ENCODE measurements at places on chromosomes 7 and 10.

DNA sequence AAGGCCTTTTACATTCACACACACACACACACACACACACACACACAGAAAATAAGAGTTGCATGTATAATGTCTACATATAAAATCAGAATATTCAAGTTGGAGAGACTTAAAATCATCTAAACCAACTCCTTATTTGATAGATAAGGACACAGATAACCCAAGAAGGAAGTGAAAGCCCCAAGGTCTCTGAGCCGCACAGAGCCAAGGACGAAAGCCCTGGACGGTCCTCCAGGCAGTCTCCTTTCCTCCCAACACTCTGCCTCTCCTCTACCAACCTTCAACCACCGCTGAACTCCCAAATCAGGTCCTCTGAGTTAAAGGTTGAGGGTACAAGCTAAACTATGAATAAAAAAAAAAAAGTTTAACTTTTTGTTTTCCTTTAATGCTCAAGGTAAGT is 28.2 kb downstream of the UBE2H start:
- no peak for DNase-seq

DNA sequence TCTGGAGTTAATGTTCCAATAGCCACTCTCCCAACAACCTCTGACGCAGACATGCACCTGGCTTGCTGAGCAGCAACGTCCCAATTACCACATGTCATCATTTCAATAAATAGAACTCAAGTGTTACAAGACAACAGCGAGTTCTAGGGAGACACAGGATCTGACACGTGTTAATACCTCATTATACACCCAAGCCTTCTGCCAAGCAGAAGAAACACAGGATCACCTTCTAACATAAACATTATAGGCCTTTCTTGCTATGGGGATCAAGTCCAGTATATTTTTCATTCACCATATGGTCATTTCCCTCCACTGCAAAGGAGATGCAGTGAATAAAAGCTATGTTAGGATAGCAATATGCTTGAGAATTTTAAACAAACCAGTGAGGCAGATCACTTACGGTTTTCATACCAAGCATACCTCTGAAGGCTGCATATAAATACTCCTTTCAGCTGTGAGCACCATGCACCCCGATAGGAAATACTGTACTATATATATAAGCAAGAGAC is 74.2 kb downstream of the JAZF1 start:
- no peak for DNase-seq

DNA sequence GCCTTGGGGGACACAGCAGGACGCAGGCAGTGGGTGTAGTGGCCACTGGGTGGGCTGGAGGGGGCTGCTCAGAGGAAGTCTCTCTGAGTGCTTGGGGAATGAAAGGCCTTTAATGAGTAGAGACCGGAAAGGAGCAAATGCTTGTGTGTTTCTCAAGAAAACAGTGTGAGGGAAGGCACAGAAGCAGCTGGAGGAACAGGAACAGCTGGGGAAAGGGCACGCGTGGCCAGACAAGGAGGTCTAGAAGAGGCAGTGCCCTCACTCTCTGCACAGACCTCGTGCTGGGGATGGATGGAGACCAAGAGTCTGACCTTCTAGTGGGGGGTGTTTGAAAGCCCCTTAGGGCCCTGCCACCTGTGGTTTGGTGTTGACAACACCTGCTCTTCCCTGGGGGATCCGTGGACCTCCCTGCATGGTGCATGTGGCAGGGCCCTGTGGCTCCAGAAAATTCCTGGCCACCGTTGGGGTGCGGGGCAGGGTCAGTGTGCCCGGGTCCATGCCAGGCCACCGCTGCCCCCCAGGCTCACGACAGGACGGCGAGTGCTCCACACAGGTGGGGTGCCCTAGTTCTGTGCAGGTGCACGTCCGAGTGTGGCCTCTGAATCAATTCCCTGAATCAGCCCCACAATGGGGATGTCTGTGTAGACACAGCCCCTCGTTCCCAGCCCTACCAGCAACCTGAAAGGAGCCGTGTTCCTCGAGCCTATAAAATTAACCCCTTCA is 25.9 kb upstream of the FAM20C start:
- no peak for DNase-seq

- no peak for DNase-seq
Observed at GRCh38 chr10:76149602-76150138, 718.2 kb downstream of the LRMDA start.

DNA sequence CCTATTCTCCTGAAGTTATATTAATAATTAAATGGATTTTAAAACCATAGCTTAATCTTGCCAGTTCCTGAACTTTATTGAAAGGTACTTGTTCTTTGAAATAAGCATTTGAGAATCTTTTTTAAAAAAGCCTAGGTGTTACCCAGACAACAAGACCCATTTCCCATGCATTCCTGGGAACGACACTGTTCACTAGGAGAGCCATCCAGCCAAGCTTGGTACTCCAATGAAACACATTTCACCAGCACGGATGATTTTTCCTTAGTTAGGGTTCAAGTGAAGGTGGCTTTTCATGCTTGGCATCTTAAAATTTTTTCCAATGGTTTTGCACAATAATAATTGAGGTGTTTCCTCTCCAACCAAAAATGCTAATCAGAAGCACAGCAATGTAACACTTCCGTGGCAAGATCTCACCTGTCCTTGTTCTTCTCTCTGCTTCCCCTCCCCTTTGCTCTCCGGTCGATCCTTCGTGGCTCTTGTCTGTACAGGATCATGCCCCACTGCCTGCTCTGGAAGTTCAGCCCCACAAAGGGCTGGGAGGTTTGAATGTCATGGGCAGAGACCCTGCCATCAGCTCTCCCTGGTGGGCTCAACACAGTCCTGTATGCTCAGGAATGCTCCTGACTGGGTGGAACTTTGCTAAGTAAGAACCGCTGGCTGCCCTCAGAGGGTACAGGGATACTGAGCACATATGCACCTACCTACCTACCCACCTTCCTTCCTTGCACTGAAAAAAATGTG is 69.7 kb upstream of the AQP1 start:
- no peak for DNase-seq

DNA sequence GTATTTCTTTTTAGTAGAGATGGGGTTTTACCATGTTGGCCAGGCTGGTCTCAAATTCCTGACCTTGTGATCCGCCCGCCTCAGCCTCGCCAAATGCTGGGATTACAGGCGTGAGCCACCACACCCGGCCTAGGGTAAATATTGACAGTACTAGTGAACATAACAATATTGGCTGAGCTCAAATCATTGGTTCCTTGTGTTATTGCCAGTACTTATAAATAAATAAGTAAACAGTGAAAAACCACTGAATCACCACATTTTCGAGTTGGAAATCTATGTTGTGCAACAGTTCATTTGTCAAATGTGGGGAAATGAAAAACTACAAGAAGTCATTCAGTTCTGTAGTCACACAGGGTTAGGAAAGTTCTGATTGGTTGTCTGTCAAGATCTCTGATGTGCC is 15.8 kb downstream of the RPP30 start:
- no peak for DNase-seq

DNA sequence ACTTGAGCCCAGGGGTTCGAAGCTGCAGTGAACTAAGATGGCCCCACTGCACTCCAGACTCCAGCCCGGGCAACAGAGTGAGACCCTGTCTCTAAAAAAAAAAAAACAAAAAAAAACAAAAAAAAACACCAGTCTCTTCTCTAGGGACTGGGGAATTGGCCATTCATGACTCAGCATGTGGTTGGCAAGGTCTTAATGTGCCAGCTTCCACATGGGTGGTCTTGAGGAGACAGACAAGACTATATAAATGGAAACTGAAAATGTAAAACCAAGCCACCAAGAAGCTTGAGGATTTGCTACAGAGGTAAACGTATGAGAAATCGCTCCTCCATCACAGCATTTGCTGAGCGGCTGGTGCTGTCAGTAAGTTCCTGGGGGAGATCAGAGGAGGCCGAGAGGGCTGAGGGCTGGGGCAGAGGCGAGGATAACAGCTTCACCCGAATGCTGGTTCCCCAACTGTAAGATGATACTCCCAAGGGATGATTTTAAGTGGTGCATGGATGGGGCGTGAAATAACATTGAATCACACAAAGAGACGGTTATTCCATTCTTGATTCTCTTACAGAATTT is 128.7 kb downstream of the C10orf105 start:
- DNase-seq, result no peak

- no peak for DNase-seq
Observed at GRCh38 chr10:29329420-29329819, 40.5 kb downstream of the LYZL1 start.

DNA sequence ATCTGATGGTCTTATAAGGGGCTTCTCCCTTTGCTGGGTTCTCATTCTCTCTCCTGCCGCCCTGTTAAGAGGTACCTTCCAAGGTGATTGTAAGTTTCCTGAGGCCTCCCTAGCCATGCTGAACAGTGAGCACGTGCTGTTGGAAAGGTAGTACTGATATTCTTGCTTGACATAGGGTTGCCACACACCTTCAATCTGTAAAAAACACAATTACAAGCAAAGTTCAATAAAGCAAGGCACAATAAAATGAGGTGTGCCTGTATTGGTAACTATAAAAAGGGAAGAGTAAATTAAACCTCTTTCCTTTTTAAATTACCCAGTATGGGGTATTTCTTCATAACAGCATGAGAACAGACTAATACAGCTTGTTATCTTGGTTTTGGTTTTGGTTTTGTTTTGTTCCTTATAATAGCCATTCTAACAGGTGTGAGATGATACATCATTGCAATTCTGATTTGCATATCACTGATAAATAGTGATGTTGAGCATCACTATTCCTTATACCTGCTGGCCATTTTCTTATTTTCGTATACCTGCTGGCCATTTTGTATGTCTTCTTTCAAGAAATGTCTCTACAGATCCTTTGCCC is 164.9 kb upstream of the TRIM24 start:
- no peak for DNase-seq

DNA sequence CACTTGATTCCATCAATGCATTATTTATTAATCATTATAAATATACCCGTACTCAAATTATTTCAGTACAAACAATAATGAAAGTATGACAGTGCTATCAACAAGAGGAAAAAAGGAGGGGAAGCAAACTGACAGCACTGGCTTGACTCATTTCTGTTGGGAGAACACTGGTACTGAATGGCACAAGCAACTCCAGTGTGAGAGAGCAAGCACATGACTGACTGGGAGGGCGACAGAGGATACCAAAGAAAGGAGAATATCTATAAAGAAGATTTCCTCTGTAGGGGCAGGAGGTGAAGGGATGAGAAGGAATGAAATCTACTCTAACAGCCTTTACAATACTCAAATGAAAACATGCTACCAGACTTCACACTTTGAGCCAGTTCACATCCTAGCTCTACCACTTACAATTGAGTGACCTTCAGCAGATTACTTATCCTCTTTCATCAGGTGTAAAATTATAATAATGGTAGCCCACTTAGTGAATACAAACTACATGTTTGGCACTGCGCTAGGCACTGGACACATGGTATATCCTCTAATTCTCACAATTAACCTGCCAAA is 1.5 kb downstream of the USP54 start:
- no peak for DNase-seq

DNA sequence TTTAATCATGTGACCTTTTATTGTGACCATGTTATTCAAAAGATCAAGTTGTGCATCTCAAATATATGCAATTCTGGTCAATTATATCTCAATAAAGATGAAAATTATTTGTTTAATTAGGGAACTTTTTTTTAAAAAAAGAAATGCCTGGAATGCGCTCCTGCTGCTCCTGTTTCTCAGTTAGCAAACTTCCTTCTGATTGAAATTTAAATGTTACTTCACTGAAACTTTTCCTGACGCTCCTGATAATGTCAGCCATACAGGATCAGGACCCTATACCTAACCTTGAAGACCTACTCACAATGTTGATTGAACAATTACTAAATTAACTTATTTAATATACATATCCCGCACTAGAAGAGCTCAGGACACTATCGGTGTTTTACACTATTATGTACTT is 190.4 kb downstream of the MACC1 start:
- no peak for DNase-seq

- no peak for DNase-seq
Observed at GRCh38 chr7:130393101-130393561, 12.8 kb downstream of the CPA1 start.

GRCh38 chr7:80277434-80278427 is 143.1 kb downstream of the GNAI1 start:
- DNase-seq, result no peak

DNA sequence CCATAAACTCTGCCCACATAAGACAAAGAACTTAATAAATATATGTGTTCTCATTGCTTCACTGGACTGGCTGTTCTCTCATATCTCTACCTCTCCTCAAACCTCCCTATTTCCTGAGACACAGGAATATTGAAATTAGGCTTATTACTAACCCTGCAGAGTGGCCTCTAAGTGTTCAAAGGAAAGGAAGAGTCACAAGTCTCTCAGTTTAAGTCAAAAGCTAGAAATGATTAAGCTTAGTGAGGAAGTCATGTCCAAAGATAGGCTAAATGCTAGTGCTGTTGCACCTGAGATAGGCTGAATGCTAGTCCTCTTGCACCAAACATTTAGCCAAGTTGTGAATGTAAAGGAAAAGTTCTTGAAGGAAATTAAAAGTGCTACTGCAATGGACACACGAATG is 41.1 kb downstream of the GNAI1 start:
- DNase-seq, result no peak

- no peak for DNase-seq
Observed at GRCh38 chr7:98341106-98341505, 59.6 kb downstream of the BRI3 start.

- DNase-seq, result no peak
Observed at GRCh38 chr7:37663693-37664092, 19.9 kb upstream of the GPR141 start.

DNA sequence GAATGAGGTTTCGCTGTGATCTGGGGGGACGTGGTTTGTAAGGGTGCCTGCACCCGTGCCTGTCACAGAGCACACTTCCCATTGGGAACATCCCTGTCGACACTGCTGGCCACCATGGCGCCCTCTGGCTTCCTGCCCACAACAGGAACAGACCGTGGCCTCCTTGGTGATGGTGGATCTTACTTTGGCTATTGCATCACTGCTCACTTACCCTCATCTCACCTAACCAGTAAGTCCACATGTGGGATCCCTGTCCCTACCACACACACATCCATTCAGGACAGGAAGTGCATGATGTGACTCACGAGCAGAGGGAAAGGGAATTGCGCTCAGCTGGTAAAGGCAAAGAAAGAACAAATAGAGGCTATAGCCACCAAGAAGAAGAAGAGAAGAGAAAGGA is 26.2 kb upstream of the SEC61G start:
- no peak for DNase-seq

DNA sequence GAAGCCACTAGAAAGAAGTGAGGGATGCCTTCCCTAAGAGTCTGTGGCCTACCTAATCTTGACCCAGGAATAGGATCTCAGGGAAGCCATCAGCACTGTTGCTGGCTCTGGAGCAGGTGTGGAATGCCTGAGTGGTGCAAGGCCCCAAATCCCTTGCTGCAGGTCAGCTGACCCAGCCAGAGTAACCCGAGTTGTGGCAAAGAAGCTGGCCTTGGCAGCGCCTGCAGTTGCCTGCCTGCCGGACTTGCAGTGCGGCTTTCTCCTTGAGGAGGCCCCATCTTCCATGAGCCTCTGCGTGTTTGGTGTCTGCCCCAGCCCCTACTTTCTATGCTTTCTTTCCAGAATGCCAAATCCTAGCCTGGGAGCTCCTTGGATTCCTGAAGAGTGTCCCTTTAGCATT is 5.8 kb downstream of the KIAA1217 start:
- DNase-seq, result no peak
